ENCODE measurements at places on chromosomes 11 and 22.

DNA sequence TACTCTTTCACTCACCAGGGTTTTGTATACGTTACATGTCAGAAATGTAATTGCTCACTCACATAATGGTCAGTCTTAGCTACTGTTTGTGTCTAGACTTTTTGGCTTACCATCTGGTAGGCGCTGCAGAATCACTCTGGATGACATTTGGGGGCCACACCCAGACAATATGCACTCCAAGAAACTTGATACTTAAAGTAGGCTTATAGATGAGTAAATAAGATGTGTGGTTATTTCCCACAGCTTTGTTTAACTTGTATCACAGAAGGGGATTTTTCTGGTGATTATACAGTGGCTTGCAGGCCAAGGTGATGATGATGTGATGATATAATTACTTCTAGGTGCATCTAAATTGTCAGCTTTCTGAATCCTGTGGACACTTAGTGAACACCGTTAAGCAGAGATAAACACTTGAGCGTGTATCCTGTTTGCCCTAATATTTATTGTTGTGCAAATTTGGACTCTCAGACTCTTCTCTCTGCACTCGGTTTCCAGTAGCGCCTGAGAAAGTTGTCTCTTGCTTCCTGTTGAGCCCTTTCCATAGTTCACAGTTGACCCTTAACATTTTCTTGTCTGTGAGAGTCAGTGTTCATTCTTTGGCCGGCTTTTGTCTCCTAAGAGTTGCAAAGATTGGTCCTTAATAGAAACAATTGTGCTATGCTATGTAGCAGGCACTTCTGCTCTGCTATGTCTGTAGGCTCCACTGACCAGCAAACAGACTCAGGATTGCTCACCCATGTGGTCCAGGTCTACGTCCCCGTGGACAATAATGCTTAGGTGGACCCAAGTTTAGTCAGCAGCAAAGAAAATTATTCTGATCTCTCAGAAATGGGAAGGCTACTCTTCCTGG is 89.3 kb downstream of the PRR5L start:
- no peak for DNase-seq

DNA sequence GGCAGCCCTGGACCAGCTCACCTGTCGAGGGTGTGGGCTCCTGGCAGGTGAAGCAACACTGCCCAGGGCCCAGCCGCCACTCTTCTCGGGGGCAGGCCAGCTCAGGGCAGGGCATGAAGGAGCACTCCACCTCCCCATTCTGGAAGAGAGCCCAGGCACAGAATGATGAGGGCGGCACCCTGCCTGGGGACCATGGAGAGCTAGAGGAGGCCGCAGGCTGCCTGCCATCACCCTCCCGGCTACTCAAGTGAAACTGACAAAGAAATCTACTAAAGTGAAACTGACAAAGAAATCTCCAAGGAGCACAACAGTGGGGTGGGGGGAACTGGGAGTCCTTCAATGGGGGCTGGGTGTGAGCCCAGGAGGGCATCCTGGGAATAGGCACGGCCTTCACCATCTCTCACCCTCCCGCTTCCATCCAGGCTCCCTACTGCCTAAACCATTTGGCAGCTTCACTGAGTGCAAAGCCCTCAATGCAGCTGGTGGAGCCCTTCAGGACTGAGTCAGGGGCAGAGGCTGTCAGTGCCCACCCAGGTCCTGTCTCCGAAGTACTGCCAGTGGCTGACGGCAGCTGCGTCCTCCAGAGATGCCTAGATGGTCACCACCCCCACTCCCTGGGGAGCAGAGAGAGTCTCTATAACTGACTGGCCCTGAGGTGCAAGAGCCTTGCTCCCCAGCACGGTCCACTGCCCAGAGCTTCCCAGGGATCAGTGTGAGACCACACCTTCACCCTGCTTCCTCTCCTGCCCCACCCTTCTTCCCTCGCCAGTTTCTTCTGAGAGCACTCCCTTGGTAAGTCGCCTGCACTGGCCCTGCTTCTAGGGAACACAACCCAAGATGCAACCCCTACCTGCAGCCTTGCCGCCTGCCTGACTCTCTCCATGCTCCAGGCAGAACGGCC is 21.7 kb downstream of the VWCE start:
- peak; percentile 40 for DNase-seq

GRCh38 chr11:101582236-101582988 is 1.4 kb downstream of the TRPC6 start:
- no peak for DNase-seq

- peak; percentile 87 for DNase-seq
Measured at GRCh38 chr11:30635401-30635989, 49.3 kb upstream of the MPPED2 start.

DNA sequence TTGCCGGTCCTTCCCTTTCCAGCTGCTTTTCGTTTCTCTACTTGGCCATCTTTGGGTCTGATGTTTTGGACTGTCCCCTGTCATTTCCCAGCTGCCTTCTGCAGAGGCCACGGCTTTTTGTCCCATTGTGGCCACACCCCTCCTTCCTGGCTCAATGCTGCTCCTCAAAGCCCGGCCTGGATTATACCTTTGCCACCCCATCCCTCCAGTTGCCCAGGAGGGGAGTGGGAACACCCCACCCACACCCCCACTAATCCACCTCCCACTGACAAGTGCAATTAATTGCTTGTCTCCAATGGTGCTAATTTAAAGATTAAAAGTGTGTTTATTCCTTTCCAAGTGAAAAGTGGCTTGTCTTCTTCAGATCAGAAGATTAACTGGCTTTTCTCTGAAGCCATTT is 34.2 kb upstream of the CSNK2A3 start:
- no peak for DNase-seq

DNA sequence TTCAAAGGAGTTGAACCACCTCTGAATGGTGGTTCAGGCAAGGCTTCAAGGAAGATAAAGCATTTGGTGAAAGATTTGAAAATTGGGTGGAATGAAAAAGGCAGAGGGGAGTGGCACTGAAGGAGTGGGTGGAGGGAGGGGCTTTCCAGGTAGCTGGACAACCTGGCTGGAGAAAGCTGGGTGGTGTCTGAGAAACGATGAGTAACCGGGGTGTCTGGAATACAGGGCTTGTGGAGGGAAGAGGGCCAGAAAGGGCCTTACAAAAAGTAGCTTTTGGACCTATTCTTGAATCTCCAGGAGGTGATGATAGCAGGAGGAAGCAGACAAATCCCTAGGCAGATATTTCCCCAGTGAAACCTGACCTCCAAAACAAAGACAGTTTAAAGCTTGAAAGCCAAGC is 99.3 kb downstream of the RASSF10 start:
- DNase-seq: no peak

- DNase-seq: peak; percentile 90
Measured at GRCh38 chr11:74720596-74721478, 10.4 kb downstream of the CHRDL2 start.

DNA sequence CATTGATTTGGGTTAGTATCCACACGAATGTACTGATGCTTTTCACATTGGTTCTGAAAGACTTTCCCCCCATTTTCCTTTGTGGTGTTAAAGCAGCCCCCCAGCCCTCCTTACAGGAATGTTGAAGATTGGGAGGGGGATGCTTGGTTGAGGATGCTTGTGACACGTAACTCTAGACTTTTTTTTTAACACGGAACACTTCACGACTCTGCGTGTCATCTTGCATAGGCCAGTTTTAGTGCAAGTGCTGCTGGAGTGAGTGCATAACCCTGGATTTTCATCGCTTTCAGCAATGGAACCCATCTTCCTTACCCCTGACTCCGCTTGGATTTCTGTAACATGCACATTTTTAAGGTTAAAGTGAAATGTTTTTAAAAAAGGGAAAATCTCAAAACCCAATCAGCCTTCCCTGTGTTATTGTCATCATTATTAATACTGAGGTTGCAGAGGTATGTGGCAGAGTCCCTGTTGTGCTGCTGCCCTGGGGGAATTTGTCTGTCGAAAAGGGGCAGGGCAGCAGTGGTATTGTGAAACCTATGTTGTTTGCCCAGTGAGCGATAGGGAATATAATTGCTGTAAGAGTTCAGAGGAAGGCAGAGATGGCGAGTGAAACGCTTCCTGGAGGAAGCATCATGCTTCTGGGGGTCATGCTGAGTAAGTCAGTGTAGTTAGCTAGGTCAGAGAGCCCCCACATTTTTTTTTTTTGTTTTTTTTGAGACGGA is 12.1 kb downstream of the CECR2 start:
- no peak for DNase-seq

GRCh38 chr11:36421546-36422155 is 88.4 kb downstream of the TRAF6 start:
- DNase-seq: no peak

DNA sequence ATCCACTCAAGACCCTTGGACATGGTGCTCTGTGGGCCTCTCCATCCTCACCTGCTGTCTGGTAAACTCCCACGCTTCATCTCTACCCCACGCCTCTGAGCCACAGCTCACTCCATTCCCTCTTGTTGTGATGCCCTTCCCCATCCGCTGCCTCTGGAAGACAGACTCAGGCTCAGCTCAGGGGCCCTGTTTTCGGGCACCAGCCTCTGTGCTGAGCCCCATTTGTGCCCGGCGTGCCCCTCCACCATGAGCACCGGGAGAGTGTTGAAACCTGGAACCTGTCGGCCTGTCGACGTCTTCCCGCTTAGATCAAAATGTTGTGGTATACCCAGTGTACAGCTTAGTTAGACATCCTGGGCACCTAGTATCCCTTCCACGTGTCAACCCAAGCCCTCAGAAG is 6.5 kb upstream of the SCUBE1 start:
- DNase-seq: no peak

DNA sequence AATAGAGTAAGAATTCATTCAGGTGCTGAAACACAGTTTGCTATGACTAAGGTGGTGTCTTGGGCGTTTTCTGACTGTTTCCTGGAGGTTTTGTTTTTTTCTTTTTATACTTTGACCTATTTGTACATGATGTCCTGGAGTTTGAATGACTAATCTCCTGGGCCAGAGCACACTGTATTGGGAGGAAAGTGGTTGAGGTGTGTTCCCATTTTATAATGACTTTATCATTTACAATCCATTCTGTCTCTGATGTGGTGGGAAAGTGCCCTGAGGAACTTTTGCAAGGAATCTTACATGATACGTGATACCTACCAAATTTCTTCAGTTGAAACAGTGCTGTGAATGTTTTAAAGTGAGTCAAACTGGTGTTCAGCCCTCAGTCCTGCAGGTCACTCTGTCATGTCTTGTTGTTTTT is 80.8 kb downstream of the TNRC6B start:
- no peak for DNase-seq

DNA sequence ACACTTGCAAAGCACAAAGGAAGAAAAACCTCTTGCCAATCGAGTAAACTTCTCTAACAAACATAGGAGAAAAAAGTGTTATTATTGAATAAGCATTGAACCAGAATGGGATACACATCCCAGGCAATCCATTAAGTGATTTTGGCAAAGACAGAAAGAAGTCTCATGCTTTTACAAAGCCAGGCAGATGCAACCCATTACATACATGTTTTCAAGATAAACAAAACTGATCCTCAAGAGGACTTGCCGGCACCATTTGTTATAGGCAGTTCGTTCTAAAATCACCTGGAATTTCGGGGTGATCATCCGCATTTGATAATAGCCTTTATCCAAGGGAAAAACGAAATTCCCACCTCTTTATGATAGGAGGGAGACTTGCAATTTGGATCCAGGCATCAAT is 97.5 kb upstream of the RAG2 start:
- no peak for DNase-seq

- DNase-seq: no peak
Measured at GRCh38 chr22:44752285-44753188, at the start of gene ARHGAP8. TSS of gene ARHGAP8 (plus strand) at chr22:44752575. CDS start at chr22:44786528, 33,953 bp downstream.

DNA sequence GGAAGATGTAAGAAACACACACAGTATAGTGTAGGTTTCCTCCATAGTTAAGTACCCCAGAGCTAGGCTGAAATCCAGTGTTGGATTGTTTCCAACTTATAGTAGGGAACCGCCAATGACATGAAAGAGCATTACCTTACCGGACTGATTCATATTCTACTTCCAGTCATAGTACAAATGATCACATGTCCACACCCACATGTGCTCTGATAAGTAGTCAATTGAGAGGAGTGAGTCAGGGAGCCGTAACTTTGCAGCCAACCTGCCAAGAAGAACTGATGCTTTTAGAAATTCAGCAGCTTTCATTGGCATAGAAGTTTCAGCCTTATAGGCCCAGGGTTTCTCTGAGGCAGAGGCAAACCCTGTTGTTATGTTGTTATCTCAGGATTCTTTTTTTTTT is 240.6 kb downstream of the ETS1 start:
- no peak for DNase-seq

GRCh38 chr22:20654343-20655208 is 119.3 kb upstream of the SERPIND1 start:
- DNase-seq: no peak

GRCh38 chr11:119410501-119410900 is 12.5 kb downstream of the THY1 start:
- no peak for DNase-seq

DNA sequence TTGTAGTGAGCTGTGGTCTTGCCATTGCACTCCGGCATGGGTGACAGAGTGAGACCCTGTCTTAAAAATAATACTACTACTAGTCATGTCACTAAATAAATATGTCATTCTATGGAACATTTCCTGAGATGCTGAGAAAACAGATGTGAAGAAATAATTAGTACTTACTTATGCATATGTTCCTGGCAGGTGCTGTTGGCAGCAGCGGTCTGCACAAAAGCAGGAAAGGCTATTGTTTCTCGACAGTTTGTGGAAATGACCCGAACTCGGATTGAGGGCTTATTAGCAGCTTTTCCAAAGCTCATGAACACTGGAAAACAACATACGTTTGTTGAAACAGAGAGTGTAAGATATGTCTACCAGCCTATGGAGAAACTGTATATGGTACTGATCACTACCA is 8.8 kb downstream of the ARCN1 start:
- no peak for DNase-seq
